ENCODE measurements at places on chromosomes 16 and 17. TPM values are rescaled to one million over a fixed set of nuclear protein-coding genes. Genes with fewer than 3 reads are reported as not detected.

CYB561 gene
- 2.2 TPM for total RNA-seq

DNA sequence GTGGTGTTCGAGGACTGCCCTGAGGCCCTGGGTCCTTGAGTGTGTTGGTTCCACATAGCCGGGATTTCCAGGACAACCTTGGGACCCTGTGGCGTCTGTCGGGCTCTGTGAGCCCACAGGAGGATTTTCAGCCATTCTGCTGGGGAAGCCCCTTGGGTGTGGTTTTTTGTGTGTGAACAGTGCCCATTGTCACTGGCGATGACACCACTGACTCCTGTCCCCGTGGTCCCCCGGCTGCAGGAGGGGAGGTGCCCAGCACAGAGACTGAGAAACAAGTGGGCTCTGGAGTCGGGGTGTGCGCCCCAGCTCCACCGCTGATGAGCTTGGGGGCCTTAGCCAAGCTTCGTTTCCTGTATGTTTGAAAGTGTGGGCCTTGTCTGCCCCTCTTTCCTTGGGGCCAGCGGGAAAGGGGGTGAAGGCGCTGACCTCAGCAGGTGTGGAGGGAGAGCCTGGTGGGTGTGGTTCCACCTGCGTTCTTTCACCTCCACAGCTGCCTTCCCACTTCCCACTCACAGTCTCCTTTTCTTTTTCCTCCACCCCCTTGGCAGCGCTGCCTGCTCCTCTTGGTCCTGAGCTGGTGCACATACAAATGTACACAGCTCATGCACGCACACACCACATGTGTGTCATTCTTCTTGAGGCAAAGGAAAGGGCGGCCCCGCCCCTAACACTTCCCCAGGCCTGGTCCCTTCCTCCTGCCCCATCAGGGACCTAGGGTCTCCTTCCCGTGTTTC lies 16.1 kb downstream of the MGRN1 start:
- H3K36me3 ChIP-seq: peaks cover 3% of the 10 kb centered on the region
- peaks cover 26% of the 10 kb centered on the region for H3K4me1 ChIP-seq
- H3K27me3 ChIP-seq: no peaks in the 10 kb centered on the region
- no peak overlapping the region for H3K27ac ChIP-seq
- H3K4me3 ChIP-seq: no peak overlapping the region

DNA sequence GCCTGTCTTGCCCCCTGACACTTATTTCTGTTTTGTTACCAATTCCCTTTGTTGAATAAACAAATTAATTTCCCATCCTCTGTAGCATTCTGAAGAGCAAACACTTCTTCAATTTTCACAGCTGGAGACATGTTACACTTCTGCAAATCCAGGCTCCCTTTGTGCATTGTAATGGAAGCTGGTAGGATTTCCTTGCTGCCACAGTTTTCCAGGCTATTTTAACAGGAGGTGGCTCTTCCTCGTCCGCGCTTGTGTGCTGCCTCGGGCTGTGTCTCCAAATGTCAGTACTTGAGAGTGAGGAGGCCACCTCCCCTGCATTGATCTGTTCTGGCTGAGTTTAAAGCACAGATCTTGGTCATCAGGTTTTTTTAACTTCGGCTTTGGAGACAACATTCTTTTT lies 40.0 kb downstream of the SOST start:
- H3K4me1 ChIP-seq: peaks cover 20% of the 10 kb centered on the region
- H3K27ac ChIP-seq: no peak overlapping the region
- peaks cover 2% of the 10 kb centered on the region for H3K36me3 ChIP-seq
- DNase-seq: no peak

GRCh38 chr16:14301169-14302030 lies 230.3 kb downstream of the MRTFB start:
- peaks cover 5% of the 10 kb centered on the region for H3K27me3 ChIP-seq
- H3K36me3 ChIP-seq: no peaks in the 10 kb centered on the region
- peaks cover 8% of the 10 kb centered on the region for H3K4me1 ChIP-seq
- peak overlapping the region; percentile 13 for H3K27ac ChIP-seq
- DNase-seq: peak; percentile 42
- peak overlapping the region; percentile 74 for H3K4me3 ChIP-seq

DNA sequence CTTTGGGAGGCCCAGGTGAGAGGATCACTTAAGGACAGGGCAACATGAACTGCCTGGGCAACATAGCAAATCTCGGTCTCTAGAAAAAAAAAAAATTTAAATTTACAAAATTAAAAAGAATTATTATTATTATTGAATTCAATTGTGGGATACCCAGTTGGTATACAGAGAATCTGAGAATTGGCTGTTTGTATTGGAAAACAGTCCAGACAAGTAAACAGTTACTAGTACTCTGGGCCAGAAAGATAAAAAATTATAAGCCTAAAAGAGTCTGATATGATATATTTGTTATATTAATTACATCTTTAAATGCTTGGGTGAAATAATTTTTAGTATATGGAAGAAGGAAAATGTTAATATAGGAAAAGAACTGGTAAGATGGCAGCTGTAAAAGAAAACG lies 15.0 kb downstream of the CCDC47 start:
- no peak for DNase-seq
- no peaks in the 10 kb centered on the region for H3K27me3 ChIP-seq
- no peak overlapping the region for H3K27ac ChIP-seq
- no peak overlapping the region for H3K4me3 ChIP-seq

DNA sequence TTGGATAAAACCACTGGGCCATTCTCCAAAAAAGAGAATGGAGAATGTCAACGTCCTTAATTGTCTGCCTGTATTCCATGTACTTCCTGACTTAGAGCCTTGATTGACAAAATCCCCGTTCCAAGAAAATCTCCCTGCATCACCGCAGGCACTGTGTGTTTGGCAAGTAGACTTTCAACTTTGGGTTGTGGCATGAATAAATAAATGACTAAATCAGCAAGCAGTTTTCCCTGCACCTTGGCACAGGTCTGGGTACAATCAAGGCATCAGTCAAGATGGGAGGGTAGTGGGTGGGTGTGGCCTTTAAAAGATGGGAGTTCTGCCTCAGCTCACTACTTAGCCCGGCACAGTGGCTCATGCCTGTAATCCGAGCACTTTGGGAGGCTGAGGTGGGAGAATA lies 248.5 kb upstream of the RPL38 start:
- H3K27ac ChIP-seq: no peak overlapping the region
- DNase-seq: no peak
- no peak overlapping the region for H3K4me3 ChIP-seq
- no peaks in the 10 kb centered on the region for H3K36me3 ChIP-seq
